ENCODE measurements at places on chromosomes 16 and 17. TPM values are rescaled to one million over a fixed set of nuclear protein-coding genes. Genes with fewer than 3 reads are reported as not detected.

Gene ASPA
- total RNA-seq, result 0.05 TPM

Gene MAPT
- 0.63 TPM for total RNA-seq

Gene KLHL36
- total RNA-seq, result 65.5 TPM

GRCh38 chr16:67763066-67763465, 43.3 kb downstream of the RANBP10 start:
- no peak for ATAC-seq

GRCh38 chr17:62781831-62782251, 26.3 kb downstream of the MARCHF10 start:
- no peak for ATAC-seq

- no peak for ATAC-seq
Observed at GRCh38 chr17:8105957-8106398, 12.3 kb downstream of the ALOXE3 start.

DNA sequence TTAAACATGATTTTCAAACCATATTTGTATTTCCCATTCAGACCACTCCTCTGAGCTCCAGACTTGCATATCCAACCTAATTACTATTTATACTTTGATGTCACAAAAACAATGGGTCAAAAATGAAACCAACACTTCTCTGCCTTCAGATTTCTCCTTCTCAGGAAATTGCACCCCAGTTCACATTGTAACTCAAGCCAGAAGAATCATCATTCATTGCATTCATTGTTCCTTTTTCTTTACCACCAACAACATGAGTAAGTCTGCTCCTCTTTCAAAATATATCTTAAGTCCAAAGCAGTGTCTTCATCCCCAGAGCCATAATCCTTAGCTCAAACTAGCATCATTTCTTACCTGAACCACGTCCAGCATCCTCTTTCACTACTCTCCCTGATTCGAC, 2.6 kb upstream of the AKAP1 start:
- no peak for ATAC-seq

DNA sequence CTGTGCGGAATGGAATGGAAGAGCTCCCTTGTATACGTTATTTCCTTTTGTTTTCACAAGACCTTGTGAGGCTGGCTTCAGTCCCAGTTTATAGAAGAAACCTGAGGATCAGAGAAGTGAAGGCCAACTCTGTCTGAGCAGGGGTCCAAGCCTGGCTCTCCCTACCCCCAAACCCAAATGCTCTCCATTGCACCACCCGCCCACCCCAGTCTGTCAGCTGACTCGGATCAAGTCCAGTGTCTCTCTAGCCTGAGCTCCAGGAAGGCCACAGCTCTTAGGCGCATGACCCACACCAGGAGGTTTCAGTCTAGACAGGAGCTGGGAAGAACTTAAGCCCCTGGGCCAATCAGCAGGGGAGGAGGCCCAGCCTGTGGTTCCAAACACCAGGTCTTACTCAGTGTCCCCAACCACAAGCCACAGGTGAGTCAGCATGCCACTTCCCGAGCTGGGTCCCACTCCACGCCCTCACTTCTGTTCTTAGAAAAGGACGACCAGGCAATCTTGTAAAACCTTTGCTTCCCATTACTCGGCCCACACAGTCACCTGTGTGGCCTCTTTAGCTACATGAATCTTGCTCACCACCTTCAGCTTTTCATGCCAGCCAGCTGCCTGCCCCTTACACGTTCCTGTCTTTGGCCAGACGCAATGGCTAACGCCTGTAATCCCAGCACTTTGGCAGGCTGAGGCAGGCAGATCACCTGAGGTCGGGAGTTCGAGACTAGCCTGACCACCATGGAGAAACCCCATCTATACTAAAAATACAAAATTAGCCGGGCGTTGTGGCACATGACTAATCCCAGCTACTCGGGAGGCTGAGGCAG, 27.8 kb downstream of the TK2 start:
- peak; percentile 93 for ATAC-seq

Measured in activated T-helper 17 cell treated with anti-CD3 and anti-CD28 coated beads, Interleukin-2, amount 50 U/mL, for 72 hours (primary cell).